H9 (cell line): ENCODE measurements at places on chromosomes 6 and 20. TPM values are rescaled to one million over a fixed set of nuclear protein-coding genes. Genes with fewer than 3 reads are reported as not detected.
A peak's percentile ranks its signal among the peaks of the same experiment; 100 is the strongest.

DNA sequence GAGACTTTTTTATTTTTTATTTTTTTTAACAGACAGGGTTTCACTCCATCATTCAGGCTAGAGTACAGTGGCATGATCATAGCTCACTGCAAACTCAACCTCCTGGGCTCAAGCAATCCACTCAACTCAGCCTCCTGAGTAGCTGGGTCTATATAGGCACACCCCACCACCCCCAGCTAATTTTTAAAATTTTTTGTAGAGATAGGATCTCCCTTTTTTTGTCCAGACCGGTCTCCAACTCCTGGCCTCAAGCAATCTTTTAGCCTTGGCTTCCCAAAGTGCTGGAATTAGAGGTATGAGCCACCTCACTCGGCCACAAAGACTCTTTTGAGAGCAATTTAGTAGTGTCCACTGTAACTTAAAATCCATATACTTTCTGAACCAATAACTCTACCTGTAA, 103.3 kb upstream of the DST start:
- no peak for DNase-seq

GRCh38 chr6:140441256-140441655, 1066.8 kb upstream of the CITED2 start:
- peak; percentile 49 for DNase-seq

DNA sequence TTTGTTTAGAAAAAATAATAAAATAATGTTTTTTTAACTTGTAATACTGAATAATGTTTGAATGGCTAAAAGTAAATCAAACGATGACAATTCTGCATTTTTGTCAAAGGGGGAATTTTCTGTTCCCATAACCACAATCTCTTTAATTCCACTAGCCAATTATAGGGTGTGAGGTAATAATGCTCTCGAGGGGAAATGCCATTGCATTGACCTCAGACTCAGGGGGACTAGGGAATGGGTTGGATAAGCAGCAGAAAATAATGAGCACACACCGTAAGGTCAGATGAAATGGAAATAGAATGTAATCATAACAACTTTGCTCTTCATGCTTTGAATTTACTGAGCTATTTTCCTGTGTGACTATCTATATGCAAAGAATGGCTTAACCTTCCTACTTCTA, 584.7 kb downstream of the RFPL4B start:
- no peak for DNase-seq

DNA sequence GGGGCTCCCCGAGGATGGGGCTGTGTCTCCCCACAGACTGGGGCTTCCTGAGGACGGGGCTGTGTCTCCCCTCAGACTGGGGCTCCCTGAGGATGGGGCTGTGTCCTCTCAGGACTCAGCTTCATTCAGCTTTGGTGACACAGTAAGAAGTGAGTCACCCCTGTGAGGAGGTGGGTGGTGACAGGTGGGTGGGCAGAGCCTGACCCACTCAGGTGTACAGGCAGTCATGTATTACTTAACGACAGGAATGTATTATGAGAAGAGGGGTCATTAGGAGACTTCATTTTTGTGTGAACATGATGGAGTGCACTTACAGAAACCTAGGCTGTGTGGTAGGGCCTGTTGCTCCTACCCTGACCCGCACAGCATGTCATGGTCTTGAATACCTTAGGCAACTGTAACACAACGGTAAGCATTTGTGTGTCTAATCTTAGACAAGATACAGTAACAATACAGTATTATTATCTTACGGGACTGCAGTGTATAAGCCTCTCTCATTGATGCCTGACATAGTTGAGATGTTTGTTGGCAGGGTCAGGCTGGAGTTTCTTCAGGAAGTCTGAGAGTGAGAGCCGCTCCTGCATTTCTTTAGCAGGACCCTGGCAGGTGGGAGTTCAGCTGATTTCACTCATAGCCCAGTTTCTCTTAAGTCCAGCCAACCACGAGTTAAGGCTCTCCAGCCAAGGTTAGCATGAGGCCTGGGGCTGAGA, 10.9 kb upstream of the PGC start:
- DNase-seq, result no peak

The PDE10A gene
- total RNA-seq, result 0.31 and 0.44 TPM in 2 replicates
